Germinal center (tissue), 1 donor: ENCODE measurements at places on chromosomes 13 and 19.

GRCh38 chr19:52638601-52639000 lies 446 bp upstream of the ZNF83 start:
- DNase-seq, result peak; percentile 13

- no peak for DNase-seq
Measured at GRCh38 chr19:7879111-7879807, 5.1 kb upstream of the PRR36 start.

DNA sequence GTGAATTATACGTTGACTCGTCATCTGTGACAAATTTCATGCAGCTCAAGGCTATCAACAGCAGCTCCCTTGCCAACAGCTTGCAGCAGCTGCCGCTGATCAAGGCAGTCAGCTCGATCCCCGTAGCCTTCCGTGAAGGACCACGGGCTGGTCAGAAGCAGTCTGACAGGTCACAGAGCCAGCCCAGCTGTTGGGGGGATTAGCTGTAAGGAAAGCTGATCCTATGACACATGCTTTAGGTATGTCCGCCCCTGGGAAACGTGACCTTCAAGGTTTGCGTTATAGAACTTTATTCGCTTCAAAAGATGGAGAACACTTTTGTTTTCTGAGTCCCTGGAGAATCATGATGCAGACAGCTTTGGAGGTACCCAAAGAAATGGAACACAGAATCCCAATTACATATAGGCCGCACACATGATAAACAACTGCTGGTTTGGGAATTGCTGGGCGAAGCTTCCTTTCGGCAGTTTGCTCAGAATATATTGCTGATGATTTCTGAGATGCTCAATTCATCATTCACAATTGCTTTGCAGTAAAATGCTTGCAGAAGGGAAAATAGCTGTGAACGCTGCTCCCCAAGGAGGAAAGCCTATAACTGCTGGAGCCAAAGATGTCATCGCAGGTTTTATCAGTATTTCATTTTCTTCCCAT lies 62.6 kb upstream of the USP29 start:
- DNase-seq, result no peak

- DNase-seq, result no peak
Measured at GRCh38 chr13:40520916-40521315, 145.5 kb downstream of the FOXO1 start.

GRCh38 chr19:34118879-34119748 lies 53.2 kb upstream of the LSM14A start:
- no peak for DNase-seq

DNA sequence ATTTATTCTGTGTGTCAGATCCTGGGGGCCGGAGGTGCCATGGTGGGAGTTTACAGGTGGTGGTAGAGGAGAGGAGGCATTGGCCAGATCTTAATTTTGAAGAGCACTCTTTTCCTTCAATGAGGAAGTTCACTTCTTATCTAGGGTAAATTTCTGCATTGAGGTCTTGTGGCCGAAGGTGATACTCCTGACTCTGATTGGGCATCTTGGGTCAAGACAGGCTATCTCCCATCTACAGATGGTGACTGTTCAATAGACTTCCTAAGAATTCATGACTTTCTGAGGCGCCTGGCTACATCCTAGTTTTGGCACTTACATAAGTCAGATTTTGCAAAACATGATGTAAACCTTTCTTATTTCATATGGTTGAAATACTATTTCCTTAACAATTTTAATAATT lies 135.2 kb downstream of the SUCLA2 start:
- no peak for DNase-seq

- no peak for DNase-seq
Measured at GRCh38 chr13:97015661-97016350, 21.5 kb upstream of the OXGR1 start.

DNA sequence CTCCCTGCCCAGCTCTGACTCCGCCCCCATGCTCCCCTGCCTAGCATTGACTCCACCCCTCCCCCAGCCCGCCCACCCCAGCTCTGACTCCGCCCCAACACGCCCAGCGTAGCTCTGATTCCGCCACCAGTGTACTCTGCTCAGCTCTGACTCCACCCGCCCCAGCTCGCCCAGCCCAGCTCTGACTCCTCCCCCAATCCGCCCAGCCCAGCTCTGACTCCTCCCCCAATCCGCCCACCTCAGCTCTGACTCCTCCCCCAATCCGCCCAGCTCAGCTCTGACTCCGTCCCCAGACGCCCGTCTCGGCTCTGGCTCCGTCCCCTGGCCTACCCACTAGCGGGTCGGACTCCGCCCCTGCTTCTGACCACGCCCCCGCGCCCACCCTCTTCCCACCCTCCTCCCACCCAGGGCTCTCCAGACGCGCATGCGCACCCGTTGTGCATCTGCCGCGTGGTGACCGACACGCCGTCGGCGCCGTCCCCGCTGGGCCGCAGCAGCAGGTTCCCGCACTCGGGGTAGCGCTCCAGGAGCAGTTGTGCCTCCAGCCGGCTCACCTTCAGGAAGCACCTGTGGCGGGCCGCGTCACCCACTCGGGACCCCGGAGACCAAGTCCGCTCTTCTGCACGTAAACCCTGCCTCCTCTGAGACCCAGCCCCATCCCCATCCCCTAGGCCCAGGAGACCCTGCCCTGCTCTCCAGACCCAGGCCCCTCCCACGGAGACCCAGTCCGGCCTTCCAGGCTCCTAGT lies 10.2 kb downstream of the STAP2 start:
- DNase-seq, result peak; percentile 95

- no peak for DNase-seq
Measured at GRCh38 chr19:49921871-49922795, 6.9 kb upstream of the ATF5 start.

DNA sequence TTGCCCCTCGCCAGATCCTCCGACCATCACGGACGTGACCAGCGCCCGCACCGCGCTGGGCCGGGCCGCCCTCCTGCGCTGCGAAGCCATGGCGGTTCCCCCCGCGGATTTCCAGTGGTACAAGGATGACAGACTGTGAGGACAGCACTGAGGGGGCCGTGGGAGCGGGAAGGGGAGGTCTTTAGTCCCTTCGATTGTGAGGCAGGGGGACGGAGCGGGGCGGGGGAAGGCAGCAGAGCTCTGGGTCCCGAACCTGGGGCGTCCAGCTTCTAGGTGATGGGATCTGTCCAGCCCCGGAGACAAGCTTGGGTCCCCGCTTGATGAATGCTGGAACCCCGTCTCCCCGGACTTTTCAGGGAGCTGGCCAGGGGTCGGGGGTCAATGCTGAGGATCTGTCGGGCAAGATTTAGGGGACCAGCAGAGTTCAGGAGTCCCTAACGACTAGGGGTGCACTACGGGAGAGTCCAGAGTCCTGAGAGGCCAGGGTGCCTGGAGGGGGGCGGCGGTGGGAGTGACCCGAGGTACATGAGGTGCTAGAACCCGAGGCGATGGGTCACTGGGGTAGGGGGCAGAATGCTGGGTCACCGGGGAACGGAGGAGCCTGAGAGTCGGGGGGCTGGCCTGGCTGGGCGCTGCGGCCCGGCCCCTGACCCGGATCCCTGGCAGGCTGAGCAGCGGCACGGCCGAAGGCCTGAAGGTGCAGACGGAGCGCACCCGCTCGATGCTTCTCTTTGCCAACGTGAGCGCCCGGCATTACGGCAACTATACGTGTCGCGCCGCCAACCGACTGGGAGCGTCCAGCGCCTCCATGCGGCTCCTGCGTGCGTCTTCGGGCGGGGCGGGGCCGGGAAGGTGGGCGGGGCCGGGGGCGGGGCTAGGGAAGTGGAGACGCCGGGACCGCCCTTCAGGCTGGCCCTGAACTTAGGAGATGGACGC lies 14.6 kb downstream of the VSIG10L start:
- DNase-seq, result peak; percentile 86

- DNase-seq, result no peak
Measured at GRCh38 chr13:61013796-61014195, 401.9 kb downstream of the PCDH20 start.

DNA sequence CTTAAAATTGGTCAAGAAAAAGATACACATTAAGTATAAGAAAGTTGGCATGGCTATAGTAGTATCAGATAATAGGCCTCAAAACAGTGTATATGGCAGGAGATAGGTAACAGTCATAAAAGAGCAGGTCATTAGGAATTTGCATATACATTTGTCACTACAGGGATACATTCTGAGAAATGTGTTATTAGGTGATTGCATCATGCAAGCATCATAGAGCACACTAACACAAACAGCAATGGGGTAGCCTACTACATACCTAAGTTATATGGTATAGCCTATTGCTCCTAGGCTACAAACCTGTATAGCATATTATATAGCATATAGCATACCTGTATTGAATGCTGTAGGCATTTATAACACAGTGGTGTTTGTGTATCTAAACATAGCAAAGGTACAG lies 6.2 kb upstream of the ZNF529 start:
- DNase-seq, result no peak

GRCh38 chr19:18521692-18522123 lies at the start of gene ELL:
Gene ELL, minus strand, starts transcription at chr19:18522070. Its CDS starts 15 bp downstream, at chr19:18522055.
- peak; percentile 19 for DNase-seq

DNA sequence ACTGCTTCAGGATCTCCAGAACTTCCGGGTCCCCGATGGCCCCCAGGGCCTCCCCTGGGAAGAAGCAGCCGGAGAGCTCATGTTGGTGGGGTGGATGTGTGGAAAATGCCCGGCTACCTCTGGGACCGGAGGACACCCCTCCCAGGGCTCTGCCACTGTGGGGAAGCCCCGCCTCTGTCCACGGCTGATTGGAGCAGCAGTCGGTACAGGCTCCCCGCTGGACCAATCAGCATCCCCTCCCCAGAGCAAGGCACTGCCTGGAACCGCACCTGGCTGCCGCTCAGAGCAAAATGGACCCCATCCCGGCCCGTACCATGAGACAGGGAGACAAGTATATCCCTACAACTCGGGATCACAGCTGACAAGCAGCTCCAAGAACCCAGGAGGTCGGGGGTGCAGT lies 6.4 kb downstream of the DOHH start:
- peak; percentile 46 for DNase-seq

- no peak for DNase-seq
Measured at GRCh38 chr19:22602631-22603272, 31.4 kb upstream of the ZNF492 start.

DNA sequence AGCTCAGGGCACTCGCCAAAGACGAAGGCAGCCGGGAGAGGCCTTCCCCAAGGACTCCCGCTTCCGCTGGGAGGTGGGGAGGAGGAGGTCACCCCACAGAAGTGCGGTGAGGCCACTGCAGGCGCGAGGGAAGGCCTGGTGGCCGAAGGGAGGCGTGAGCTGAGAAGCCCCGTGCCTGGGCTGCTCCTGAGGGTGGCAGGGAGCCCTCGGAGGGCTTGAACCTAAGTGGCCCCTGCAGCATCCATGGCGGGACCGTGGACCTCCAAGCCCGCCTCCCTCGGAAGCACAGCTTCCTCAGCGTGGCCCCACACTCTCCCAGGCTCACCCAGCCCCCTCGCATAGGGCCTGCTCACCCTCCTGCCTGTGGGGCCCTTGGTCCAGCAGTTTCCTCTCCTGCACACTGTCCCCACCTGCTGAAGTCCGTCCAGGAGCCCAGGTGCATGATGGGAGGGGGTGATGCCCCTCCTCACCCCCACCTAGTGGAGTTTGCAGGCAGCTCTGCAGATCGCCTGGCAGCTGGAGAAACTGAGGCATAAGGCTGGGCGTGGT lies 25.9 kb downstream of the EFNA2 start:
- no peak for DNase-seq

GRCh38 chr19:41205995-41206394 lies 13.0 kb downstream of the CYP2S1 start:
- DNase-seq, result no peak

DNA sequence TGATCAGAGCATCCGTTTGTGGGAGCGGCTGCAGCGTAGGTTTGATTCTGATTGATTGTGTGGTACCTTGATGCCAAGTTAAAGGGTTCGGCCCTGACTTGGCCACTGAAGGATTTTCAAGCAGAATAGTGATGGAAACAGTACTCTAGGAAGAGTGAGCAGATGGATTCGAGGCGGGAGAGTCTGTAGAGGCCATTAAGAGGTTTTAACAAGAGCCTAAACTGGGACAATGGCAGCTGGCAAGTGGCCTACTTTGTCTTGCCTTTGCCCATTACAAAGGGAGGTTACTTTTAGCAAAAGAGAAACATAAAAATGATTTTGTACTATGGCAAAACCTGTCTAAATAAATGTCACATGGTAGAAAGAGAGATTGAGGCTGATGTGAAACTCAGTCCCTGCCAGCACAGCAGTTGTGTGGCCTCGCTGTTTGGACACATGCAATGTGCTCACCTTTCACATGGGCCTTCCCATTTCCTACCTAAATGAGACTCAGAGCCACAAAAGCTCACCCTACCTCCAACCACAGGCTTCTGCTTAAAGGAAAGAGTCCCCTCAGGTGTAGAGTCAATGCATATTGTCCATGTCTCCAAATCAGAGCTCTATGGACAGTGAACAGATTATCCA lies 62.4 kb upstream of the RAP2A start:
- DNase-seq, result no peak

DNA sequence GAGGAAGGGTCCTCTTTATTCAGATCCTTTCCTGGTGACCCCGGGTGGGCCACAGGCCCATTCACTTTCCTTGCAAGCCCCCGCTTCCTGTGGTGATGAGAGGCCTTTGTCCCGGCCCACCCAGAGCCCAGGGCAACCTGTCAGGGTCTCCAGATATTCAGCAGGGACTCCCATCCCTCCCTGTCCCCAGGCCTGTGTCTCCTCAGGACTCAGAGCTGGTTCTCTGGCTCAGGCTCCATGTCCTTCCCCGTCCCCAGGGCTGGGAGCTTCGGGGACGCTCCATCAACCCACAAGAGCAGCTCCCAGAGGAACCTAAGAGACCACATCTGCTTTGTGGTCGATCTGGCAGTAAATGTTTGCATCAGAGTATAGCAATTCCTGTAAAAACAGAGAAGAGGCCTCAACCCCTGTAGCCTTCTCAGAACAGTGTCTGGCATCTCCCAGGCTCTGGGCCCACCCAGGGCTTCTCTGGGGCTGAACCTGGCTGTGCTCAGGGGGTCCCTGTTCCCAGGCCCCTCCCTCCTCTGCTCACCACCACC lies 7.8 kb downstream of the CEACAM4 start:
- no peak for DNase-seq
